ENCODE measurements at places on chromosomes 2 and 18.

GRCh38 chr2:11907190-11907589 is 160.8 kb downstream of the LPIN1 start:
- DNase-seq = no peak

GRCh38 chr2:176926453-176926852 is 286.1 kb upstream of the HNRNPA3 start:
- DNase-seq = no peak

DNA sequence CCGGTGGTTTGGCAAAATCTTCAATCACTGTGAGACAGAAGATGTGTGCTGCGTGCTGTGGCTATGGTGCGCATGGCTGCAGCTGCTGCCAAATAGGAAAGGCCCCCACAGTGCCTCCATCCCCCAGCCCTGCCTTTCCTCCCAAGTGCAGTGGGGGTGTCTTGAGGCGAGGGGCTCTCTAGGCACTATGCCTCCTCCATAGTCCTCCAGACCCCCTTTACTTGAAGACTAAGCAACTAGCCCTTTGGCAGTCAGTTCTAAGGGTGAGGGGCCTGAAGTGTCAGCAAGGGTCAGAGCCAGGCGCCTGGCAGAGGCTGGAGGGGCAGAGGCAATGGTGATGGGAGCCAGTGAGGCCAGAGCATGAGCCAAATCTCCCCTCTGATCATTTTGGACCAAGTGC is 13.6 kb upstream of the TMEM185B start:
- no peak for DNase-seq

- DNase-seq = peak; percentile 66
These were observed 4.0 kb upstream of the WNT10A start for GRCh38 chr2:218876562-218877219.

DNA sequence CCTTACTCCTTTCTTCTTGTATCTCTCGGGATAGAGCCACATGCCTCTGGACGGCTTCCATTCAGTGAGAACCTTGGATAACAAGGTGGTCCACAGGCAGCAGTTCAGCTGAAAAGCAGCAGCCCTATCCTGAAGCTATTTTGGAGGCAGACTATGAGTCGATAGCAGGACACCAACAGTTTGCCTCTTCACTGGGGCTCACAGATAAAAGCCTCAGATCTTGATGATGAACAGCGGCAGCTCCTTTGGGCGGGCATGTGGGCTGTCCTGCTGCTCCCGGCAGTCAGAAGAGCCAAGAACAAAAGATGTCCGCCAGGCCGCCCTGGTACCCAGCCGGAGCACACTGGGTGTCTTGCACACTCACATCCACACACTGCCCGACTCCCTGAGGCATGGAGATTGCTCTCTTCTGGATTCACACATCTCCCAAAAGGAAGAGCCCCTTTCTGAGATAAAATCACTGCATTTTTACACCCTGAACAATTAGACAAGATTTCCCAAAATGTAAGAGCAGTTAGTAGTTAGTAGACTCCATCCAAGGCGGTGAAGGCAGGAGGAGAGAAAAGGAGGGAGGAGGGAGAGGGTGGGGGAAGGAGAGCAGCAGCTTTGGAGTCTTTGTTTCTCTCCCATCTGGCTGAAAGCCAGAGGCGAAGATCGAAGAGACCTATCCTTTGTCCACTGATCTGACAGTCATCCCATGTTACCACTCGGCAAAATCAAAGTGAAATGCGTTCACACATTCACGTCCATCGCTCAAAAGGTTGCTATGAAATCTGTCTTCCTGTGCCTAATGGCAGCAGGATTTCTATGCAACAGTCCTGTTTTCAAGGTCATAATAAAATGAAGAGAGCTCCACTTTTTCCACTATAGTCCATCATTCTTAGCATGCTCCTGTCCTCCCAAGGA is 90.1 kb upstream of the KLF7 start:
- DNase-seq = no peak

DNA sequence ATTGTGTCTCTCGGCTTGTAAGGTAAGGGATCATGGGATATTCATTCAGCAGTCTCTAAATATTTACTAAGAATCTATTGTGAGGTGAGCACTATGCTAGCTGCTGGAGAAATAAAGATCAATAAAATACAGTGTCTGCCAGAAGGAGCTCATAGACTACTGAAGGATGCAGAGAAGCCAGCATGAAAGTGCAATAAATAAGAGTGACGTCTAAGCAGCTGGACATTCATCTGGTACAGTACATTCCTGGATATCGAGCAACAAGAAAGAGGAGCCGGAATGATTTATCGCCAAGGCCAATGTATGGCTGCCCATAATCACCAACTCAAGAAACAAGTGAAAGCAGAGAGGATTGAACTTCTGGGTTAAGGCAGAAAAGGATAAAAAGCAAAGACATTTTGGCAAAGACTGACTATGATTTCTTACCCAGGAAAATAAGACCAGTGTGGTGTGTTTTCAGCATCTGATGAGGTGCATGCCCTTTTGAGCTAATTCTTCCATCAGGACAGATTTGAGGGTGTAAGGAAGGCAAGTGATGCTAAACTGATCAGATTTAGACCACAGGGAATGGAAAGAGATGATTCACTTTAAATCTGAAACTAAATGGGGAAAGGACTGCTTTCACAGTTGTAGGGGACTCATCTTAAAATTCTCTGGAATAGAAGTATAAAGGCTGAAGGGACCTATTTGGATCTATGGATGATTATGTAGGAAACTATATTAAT is 18.7 kb upstream of the LMAN1 start:
- DNase-seq = no peak

DNA sequence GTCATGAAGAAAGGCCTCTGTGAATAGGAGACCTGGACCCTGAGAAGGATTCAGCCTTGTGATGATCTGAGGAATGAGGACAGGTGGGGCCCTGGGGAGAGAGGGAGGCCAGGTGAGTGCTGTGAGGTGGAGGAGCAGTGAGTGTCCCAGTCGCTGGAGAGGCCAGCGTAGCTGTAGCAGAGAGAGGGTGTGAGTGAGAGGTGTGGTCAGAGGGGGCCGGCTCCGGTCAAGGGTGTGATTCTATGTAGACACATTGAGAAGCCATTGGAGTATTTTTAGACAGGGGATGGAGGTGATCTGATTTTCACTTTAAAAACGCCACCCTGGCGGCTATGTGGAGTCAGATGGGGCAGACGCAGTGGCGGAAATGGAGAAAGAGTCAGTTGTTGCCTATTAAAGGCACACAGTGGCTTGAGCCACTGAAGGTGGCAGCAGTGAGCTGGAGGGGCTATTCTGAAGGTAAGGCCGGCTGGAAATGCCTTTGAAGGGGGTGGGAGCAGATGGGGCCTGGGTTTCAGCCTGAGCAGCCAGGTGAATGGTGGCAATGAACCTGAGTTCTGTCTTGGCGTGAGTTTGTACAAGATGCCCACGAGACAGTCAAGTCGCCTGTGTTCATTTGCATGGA is 55.6 kb downstream of the GREB1 start:
- no peak for DNase-seq

- no peak for DNase-seq
These were observed 24.0 kb downstream of the PKDCC start for GRCh38 chr2:42071791-42072190.

DNA sequence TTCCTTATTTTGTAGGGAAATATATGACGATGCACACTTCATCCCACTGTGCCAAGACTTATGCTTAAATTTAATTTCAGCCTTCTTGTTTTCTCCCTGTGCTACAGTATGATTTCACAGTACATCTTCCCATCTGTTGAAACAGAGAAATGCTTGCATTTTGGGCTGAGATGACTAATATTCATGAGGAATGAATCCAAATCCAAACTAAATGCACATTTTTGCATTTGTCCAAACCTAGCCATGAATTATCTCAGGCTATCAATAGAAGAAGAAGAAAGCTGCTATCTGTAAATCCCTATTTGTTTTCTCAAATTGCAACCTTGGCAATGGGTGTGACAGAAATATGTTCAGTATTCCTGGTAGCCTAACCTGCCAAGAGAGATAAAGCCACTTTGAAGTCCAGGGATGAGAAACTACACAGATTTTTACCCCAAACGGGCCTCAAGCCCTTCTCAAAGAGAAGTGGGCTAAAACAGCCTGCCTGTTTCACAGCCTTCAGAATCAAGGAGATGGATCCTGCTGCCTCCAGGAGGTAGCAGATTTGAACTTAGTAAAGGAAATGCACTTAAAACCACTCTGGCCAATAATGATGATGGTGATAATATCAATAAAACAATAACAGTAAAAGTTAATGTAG is 306.9 kb upstream of the NT5C1B start:
- no peak for DNase-seq

DNA sequence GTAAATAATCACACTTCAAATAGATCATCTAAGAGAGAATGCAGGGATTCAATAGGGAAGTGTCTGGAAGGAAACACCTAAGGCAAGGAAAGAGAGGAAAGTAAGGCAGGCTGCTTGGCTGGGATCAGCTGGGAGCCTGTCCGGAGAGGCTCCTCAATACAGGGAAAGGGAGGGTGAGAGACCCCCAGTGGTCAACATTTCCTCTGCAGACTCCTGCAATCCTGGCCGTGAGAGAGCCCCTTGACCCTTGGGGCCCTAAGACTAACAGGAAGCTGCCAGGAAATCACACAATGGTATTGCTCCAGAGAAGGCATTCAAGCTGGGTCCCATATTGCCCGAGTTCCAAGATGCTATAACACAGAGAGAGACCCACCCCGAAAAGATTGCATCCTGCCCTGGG is 549.4 kb downstream of the NYAP2 start:
- DNase-seq = no peak

All from hematopoietic multipotent progenitor cell (in vitro differentiated cells).